ENCODE measurements at places on chromosomes 2 and 18.

GRCh38 chr2:33322612-33323011 is 153.8 kb upstream of the RASGRP3 start:
- DNase-seq = no peak

DNA sequence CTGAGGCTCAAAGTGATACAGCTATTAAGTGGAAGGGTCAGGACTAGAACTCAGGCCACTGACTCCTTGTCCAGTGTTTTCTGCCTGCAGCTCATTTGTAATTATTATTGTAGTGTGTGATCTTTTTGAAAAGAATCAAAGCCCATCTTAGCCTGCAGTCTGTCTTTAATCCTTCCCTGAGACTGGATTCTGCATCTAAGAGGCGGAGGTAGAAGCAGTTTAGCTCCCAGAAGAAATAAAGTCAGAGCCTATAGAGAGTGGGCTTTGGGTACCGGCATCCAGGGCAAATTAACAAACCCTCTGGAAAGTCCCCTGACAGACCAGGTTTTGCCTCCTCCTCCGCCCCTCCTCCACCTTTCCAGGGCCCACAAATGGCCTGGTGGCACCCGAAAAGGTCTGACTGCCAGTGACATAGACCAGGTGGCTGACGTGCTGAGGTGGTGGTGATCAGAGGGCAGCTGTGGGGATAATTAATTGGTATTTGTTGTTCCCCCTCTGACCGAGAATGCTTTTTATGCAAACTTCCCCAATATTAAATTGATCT is 2.2 kb upstream of the RAX start:
- DNase-seq = no peak

DNA sequence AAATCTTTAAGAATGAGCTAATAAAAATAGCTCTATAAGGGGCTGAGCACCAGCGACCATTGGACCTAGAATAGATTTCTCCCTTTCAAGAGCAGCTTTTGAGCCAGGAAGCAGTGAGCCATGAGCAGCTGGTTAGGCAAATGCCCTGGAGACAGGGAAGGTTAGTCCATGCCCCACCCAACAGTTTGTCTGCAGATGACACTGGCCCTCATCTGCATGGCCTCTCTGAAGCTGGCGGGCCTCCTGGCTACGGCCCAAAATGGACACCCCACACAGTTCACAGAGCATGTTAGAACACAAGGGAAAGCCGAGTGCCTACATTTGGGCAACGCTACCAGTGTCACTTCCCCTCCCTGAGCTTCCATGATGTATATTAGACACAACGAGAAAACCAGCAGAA is 201.1 kb downstream of the MGAT5 start:
- DNase-seq = no peak

DNA sequence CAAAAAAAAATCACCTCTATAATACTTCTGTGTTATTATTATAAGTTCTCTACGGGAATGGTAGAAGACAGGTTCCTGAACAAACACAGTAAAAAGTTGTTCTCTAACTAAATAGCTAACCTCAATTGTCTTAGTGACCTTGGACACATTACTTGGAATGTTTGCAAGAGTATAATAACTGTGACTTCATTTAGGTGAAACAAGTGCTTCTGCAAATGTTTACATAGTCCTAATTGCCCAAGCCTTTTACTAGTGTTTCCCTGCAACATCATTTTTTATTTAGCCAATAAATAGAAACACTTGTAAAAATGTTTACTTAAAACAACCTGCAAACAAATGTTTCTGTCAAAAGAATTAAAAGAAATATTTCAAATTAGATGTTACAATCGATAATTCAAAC is 9.9 kb downstream of the PLEKHM3 start:
- DNase-seq = no peak

- no peak for DNase-seq
Measured at GRCh38 chr2:16081316-16082200, 141.2 kb downstream of the MYCN start.

- DNase-seq = no peak
Measured at GRCh38 chr2:51707625-51708024, 675.7 kb upstream of the NRXN1 start.

- no peak for DNase-seq
Measured at GRCh38 chr2:29139152-29139551, 23.9 kb downstream of the CLIP4 start.

DNA sequence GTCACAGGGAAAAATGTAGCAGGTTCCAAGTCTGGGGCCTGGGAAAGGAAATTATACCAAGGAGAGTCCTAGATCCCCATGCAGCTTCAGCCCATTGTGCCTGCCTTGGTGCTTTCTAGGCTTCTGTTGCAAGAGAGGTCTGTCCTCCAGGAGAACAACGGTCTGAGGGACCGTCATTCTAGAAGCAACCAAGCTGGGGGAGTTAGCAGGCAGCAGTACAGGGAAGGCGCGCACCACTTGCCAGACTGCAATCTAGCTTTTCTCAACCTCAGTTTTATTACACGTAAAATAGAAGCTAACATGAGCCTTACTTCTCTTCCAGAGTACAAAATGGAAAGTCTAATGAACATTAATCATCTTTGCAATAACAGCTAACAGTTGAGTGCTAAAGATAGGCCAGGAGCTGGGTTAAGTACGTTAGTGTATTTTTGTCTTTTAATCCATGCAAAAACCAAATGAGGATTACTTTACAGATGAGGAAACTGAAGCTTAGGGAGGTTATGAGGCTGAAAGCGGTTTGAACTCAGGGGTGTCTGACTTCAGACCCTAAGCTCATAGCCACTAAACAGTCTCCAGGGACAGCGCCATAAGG is 1.9 kb downstream of the TCF23 start:
- DNase-seq = no peak

- no peak for DNase-seq
Measured at GRCh38 chr18:9933865-9934264, 20.0 kb downstream of the VAPA start.

DNA sequence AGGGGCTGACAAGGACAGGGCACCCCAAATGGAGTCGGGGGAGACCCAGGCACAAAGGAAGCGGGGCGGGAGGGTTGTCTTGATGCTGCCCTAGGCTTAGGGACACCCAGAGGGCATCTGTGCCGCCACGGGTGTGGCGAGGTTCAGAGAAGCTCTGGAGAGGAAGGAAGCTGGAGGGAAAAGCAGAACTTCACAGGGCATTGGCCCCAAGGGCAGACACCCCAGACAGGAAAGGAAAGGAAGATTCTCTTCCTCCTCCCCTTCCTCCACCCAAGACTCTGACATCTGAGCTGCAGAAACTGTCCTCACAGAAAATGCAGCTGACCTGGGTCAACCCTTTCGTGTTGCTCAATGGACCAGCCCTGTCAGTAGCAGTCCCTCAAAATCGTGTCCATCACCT is 25.6 kb downstream of the DNMT3A start:
- no peak for DNase-seq

DNA sequence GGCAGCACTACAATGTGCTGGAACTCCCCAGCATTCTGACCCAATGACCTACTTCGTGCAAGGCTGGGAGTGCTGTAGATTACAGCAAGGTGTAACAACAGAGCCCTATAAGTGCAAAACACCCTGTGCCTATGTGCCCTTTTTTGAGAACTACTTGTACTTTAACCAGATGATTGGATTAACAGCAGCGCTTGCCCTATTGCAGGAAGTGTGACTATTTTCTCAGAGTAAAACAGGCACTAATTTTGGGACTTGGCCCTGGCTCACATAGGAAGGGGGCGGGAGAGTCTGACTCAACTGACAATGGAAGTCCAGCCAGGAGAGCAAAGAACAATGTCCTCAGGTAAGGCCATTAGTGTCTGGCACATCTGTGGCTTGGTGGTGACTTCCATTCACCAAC is 35.6 kb upstream of the RNF125 start:
- no peak for DNase-seq
